ENCODE measurements at places on chromosomes 1 and 21.

GRCh38 chr1:154295408-154296235 is 23.2 kb downstream of the HAX1 start:
- DNase-seq = no peak

DNA sequence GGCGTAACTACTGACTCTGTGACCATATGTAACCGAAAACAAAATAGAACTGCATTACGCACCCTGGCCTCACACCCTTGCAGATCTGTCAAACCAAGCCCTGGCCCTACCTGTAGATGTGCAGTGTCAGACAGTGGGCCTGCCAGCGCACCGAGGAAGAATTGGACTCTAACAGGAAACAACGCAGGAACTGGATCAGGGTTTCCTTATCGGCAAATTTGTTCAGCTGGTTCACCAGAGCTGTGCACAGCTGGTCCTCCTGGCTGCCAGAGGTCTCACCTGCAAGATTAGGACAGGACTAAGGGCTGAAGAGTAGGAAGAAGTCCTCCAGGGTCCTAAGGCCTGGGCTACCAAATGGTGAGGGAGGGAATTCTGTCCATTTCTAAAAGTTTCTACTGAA is 90.0 kb downstream of the UBR4 start:
- DNase-seq = no peak

DNA sequence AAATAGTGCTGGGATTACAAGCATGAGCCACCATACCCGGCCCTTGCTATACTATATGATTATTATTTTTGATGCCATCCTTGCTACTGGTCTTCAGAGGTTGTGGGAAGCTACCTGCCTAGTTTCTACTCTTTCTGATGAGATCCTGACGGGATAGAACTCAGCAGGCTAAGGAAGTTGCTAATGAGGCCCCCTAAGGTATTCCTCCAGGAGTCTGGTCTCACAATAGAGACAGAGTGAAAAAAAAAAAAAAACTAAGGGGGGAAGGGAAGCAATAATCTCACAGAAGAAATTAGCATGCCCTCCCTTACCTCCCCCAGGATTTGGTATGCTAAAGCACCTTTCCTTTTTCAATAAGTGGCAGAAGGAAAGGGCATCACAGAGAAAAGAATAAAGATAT is 17.6 kb downstream of the INTS3 start:
- no peak for DNase-seq

GRCh38 chr21:28693476-28693875 is 299.2 kb downstream of the LTN1 start:
- DNase-seq = no peak

GRCh38 chr1:1039145-1039910 is 19.4 kb downstream of the AGRN start:
- no peak for DNase-seq

GRCh38 chr1:1996207-1996651 is 7.4 kb downstream of the CFAP74 start:
- no peak for DNase-seq

- no peak for DNase-seq
Observed at GRCh38 chr1:116740296-116740695, 13.9 kb upstream of the CD2 start.

GRCh38 chr1:153253693-153254092 is 5.8 kb upstream of the LORICRIN start:
- no peak for DNase-seq
